ENCODE measurements at places on chromosomes 4 and X.

DNA sequence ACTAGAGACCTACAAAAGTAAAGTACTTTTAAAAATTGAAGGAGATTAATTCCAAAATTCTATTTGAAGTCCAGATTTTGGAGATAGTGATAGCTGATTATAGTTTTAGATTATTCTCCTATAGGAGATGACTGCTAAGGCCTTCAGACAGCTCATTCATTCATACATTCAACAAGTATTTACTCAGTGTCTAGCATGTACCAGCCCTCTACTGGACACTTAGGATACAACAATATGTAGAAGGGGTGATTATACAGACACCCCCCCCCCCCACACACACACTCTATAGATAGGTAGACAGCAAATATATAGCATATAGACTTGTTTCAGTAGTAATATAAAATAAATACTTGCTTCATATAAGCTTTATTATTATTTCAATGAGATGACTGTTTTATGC lies 60.4 kb upstream of the TAF9B start:
- peak; percentile 42 for DNase-seq

DNA sequence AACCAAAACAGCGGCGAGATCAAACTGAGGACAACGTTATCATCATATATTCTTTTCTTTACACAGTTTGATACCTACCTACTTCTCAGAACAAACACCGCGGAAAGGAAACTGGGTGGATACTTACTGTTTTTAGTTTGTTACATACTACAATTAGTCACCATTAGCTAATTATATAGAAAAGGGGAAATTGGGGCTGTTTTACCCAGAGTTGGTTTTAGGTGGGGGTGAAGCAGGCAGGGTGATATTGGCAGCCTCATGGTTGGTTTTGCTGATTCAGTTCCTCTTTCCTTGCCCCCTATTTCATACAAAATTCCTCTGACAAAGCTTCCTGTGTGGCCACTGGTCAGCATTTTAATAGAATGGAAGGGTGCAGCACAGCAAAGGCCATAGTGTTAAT lies 77.8 kb downstream of the SORBS2 start:
- DNase-seq: no peak

GRCh38 chrX:130055103-130055502 lies 55.2 kb downstream of the ELF4 start:
- no peak for DNase-seq

DNA sequence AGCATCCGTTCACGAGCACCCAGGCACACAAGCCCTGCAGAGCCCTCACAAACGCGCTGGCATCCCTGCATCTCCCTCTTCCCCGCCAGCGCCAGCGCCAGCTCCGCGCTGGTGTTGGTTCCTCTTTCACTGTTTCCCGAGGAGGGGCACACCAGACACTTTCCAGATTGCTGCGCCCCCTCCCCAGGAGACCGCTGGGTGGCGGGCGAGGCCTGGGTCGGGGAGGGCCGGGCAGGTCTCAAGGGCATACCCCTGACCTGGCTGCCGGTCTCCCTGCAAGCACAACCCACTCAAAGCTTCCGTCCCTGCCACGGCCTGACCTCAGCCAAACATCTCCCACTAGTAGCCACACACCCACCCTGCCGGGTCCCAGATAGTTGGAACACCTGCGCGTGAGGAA lies 2.2 kb upstream of the NKX1-1 start:
- no peak for DNase-seq

- peak; percentile 59 for DNase-seq
Measured at GRCh38 chr4:54066718-54067129, 2.3 kb upstream of the CHIC2 start.

DNA sequence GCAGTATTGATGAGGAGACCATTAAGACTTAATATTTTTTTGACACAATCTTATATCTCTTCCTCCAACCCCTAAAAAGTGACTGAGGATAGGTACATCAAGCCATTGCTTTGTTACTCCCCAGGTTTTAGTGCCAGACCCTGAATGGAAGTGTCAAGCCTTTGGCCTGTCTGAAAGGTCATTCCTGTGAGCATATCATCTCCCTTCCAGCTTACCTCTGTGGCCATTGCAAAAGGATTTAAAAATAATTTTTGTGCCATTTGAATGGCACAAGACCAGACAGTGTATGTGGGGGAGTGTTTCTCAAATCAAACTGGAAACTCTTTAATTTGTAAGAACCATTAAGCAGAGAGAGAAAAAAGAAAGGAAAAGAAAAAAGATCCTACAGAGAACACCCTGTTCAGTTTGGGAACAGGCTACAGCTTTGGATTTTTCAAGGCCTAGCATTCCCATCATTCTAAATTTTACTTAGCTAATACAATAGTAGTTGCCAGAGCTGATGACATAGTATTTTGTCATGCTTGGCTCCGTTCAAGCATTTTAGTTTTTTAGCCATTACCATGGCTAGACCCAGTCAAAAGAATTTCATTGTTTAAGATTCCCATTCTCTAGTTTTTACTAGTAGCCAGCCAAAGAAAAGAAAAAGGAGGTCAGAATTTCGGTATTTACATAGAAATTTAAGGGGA lies 49.6 kb downstream of the HPF1 start:
- DNase-seq: no peak

DNA sequence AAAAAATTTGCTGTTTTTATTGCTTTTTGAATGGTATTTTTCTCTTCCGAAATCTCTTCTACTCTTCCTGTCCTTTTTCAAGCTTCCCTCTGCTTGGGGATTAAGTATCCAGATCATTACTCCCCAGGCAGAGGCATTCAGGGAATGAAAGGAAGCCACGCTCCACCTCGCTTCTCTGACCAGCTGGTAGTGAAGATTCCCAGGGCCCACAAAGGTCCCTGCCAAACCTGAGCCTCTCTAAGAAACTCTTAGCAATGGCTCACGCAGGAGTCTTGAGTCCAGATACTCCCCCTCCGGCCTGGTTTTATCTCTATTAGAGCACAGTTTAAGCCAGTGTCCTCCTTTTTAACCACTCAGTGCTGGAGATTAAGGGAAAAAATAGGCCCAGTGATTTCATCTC lies 51.4 kb upstream of the SOD3 start:
- DNase-seq: no peak

GRCh38 chr4:98688411-98689290 lies 30.2 kb upstream of the TSPAN5 start:
- DNase-seq: peak; percentile 89

- no peak for DNase-seq
Measured at GRCh38 chr4:88674979-88675378, 22.6 kb downstream of the NAP1L5 start.

- no peak for DNase-seq
Measured at GRCh38 chr4:171812665-171813525, at the start of gene GALNTL6. Gene GALNTL6 (plus strand): TSS chr4:171813404.

DNA sequence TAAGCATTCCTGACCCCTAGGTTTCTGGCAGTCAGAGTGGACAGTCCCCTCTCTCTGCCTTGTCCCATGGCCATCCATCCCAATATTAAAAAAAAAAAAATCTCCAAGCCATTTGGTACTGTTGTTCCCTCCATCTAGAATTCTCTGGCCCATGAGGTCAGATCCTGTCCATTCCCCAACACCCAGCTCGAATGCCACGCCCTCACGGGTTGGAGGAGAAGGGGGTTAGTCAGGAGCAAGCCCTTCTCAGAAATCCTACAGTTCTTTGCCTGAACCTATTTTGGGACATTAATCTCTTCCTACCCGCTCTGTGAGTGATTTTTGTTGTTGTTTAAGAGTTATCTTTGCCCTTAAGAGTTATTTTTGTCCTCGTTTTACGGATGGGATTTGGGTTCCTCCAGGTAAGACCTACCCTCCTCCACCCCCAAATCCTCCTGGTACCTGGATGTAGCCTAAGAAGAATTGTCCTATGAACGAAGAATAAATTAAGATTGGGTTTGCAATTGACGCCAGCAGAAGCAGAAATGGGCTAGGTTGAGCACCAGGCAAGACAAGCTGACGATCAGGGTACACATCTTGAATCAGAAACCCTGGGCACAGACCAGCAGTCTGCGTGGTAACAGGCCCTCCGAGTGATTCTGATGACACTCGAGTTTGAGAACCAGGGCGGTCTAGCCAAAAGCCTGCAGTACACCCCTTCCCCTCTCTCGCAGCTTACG lies 977 bp downstream of the RNF175 start:
- DNase-seq: no peak

GRCh38 chr4:162981823-162982222 lies 184.9 kb downstream of the NAF1 start:
- no peak for DNase-seq

DNA sequence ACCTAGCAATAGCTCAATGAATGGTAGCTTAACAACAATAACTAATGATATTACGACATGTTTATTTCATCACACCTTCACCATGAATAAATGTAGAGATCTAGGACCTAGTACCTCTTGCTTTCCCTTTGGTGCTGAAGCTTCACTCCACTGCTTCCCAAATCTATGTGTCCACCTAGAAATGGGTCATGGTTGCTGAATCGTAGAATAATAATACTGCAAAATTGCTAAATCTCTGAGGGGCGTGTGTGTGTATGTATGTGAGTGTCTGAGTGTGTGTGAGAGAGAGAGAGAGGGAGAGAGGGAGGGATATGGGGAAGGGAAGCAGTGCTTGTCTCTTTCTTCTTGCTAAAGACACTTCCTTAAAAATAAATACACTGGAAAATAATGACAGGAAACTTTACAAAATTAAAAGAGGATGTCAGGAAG lies 109.3 kb upstream of the BMP2K start:
- no peak for DNase-seq

DNA sequence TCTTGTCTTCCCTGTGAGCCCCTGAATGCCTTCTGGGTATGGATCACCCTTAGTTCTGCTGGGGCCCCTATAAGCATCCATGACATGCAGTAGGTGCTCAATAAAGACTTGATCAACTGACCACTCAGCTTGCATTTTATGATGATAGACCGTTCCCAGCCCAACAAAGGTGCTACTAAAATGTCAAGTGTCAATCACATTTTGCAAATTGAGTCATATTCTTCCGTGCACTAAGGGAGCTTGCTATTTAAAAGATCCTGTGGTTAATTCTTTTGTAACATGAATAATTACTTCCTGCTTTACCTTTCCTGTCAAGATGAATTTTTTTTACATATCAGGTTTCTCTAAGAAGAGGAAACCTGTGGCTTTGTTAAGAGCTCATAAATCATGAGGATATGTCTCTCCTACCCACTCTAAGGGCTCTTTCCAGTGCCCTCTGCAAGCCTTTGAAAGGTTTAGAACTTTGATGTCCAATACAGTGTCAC lies 47.6 kb downstream of the SH3KBP1 start:
- peak; percentile 4 for DNase-seq

GRCh38 chr4:77960367-77960766 lies 96.8 kb upstream of the FRAS1 start:
- no peak for DNase-seq

DNA sequence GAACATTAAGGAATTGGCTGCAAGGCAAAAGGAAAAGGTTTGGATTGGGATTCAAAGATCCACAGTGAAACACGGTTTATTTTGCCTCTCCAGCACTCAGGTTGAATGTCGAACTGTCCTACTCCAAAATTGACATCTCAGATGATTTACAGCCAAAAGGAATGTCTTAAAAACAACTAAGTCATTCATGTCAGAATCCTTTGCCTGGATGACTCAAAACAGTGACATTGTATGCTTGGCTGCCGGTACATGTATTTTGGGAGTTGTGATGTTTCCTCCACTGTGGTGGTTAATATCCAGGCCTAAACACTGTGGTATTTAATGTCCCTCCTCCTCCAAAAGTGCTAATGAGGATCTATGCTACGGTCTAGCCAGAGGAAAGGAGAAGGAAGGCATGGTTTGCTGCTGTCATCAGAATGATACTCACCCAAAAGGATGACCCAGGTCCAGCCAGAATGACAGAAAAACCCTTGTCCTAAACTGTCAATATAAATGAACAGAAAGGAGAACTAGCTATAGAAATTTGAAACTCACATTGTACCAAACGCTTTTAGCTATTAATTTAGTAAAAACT lies 20.9 kb downstream of the PGM2 start:
- no peak for DNase-seq

DNA sequence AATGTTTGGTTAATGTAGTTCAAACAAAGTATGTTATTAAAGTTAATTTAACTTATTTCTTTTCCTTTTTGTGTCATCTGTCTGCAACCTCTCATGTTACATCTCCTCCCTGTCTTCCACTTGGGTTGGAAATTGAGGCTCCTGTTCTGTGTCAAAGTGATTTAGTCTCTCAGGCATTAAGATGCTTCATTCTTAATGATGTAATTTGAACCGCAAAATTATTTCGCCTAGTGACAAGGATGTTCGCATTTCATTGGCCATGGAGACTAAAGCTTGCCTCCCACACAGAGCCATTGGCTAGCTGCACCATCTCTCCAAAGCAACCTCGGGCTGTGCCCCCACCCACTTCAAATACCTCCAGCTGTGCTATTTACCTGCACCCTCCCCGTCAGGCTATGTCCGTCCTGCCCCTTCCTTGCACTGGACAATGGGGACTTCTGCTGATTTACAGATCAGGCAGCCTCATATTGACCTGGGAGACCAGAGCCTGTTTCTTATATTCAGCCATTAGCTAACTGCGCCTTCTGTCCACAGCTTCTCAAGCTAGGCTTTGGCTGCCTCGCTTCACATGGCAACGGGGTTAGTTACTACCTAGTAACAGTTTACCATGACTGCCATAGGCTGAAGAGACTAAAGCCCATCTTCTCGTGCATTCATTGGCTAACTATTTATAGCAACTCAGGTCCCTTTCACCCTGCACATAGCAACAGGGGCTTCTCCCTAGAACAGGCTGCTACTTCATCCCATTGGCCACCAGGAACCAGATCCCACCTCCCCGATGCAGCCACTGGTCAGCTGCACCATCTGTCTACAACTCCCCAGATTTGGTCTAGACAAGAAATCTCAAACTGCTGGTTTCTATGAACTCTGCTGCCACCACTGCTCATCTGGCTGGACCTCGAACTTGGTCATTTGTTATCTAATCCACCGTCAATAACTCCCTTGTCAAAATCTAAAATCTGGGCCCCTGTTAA lies 8.6 kb upstream of the ZNF157 start:
- peak; percentile 95 for DNase-seq

DNA sequence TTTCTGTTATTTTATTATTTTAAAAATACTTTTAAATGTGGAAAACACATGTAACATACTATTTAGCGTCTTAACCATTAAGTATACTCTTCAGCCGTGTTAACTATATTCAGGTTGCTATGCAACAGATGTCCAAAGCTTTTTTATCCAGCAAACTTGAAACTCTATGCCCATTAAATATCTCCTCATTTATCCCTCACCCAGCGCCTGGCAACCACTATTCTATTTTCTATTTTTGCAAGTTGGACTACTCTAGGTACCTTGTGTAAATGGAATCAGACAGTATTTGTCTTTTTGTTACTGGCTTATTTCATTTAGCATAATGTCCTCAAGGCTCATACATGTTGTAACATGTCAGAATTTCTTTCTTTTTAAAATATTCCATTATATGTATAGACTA lies 174.6 kb downstream of the PCDH10 start:
- no peak for DNase-seq

DNA sequence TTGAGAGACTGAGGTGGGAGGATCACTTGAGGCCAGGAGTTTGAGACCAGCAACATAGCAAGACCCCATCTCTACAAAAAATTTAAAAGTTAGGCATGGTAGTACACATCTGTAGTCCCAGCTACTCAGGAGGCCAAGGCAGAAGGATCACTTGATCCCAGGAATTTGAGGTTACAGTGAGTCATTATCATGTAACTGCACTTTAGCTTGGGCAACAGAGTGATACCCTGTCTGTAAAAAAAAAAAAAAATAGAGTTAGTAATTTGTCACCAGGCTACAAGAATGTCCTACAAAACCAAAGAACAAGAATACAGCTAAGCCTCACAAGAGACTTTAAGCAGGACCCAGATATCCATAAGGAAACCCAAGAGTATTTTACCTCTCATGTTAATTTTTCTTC lies 27.0 kb upstream of the RAB28 start:
- DNase-seq: no peak

- DNase-seq: no peak
Measured at GRCh38 chr4:100581337-100581736, 63.5 kb upstream of the EMCN start.

GRCh38 chr4:103197765-103198110 lies 405 bp downstream of the CENPE start:
- DNase-seq: peak; percentile 59
